HL-60 (cell line): ENCODE measurements at places on chromosomes 13 and 19.

DNA sequence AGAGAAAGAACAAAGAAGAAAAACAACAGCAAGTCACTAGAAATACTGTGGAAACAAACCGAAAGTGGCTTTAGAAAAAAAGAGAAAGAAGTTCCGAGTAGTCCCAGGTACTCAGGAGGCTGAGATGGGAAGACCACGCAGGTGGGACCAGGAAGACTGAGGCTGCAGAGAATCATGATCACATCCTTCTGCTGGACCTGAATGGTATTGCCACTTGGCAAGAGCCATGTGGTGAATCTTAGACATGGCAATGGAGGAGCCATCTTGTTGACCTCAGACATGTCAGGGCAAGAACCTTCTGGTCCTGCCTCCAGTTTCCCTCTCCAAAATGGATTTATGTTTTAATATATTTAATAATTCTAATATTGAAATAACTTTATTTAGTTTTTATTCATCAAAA, 37.4 kb upstream of the ZNF724 start:
- DNase-seq = no peak

GRCh38 chr19:50889638-50890037, 16.4 kb downstream of the KLK2 start:
- DNase-seq = no peak

- DNase-seq = peak; percentile 32
Measured at GRCh38 chr19:19445911-19446361, 40.5 kb downstream of the GATAD2A start.

GRCh38 chr19:33442706-33443105, 69.2 kb downstream of the CEBPG start:
- DNase-seq = no peak

GRCh38 chr19:49120325-49120683, 960 bp downstream of the PPFIA3 start:
- DNase-seq = no peak

DNA sequence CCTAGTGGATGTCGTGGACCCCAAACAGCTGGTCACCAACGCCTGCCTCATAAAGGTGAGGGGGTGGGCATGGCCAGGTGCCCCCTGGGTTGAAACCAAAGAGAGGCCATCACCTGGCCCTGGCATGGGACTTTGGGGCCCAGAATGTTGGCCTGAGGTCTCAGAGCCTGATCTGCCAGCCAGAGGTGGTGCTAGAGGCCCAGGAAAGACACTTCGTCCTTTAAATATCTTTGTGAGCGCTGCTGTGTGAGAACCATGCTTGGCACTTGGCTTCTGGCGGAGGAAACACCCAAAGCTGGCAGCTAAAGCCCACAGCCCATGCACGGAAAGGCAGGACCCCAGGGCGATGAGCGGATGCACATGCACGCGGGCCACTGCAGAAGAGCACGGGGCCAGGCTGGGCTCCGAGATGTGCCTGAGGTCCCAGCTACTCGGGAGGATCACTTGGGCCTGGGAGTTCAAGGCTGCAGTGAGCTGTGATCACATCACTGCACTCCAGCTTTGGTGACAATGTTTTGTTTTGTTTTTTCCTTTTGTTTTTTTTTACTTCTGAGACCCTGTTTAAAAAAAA, 4.3 kb upstream of the ADM5 start:
- DNase-seq = no peak

DNA sequence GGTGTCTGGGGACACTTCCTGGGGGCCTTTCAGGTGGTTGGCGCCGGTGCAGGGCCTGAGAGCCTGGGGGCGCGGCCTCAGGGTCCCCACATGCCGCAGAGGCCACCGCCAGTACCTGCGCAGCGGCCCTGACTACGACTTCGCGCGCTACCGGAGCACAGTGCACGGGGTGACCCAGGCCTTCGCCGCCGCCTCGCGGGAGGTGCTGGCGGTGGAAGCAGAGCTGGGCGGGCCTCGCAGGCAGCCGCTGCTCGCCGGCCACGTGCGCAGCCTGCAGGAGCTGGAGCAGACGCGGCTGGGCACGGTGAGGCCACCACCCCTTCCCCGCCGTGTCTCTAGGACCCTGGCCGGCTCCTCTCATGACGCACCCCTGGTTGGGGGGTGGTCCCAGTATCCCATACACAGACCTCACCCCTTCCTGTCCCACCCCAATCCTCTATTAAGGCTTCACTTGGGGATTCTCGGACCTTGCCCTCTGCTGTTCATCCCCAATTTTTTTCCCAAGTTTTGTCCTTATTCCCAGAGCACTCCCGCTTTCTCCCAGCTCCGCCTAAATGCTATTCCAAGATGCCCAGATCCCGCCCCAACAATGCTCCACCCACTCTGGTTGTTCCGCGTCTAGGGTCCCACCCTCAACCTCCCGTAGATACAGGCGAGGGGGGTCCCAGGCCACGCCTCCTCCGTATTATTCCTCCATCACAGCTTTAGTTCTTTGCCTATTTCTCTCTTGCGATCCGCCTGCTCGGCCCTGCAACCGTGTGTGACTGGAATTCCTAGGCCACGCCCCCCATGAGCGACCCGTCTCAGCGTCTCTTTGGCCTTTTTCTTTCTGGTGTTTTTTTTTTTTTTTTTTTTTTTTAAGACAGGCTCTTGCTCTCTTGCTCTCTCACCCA, 1.0 kb downstream of the REX1BD start:
- peak; percentile 74 for DNase-seq

- DNase-seq = no peak
Measured at GRCh38 chr13:34926508-34926907, 15.6 kb upstream of the NBEA start.

GRCh38 chr13:51684076-51684475, 99.8 kb downstream of the WDFY2 start:
- DNase-seq = no peak

- peak; percentile 88 for DNase-seq
Measured at GRCh38 chr19:10836479-10837330, 693 bp upstream of the TMED1 start.

DNA sequence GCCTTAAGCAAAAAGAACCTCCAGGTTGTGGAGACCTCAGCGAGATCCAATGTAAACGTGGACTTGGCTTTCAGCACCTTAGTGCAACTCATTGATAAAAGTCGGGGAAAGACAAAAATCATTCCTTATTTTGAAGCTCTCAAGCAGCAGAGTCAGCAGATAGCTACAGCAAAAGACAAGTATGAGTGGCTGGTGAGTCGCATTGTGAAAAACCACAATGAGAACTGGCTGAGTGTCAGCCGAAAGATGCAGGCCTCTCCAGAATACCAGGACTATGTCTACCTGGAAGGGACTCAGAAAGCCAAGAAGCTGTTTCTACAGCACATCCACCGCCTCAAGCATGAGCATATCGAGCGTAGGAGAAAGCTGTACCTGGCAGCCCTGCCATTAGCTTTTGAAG, 58.5 kb downstream of the ARHGAP35 start:
- no peak for DNase-seq

GRCh38 chr13:76885203-76886004, 801 bp downstream of the KCTD12 start:
- no peak for DNase-seq

DNA sequence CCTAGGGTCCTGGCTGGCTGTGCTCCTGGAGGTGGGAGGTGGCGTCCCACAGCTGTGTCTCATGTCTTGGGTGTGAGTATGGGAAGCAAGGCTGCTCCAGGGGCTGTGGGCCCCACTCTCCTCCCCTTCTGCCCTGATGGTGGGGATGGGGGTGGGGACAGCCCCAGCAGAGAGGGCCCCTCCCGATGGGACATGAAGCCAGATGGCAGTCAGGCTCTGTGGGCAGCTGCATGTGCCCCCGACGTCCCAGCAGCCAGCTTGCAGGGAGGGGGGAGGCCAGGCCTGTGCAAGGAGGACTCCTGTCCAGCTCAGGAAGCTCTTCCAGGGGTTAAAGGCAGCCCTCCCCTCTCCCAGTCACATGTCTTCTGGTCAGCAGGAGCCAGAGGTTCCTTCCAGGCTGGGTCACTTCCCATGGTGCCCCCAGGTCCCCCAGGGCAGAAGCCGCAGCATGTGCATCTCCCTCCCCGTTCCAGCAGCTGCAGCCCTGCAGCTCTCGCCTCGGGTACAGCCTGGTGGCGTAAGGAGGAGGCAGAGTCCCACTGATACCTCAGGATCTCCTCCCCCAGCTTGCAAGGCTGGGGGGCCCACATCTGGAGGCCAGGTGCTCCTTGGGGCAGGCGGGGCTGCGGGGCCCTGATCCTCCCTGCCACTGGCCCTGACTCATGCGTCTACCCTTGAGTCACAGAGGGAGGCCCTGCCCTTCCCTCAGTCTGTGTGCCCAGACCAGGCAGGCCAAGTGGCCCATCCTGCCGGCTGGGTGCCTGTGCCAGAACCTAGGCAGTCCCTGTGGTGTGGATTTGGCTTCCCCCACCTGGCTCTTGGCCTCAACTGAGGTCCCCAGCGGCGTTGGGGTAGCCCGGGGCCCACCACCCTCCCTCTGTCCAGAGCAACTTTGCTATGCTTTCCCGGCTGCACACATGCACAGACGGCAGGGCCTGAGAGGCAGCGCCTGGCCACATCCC, 13.0 kb downstream of the YIPF2 start:
- no peak for DNase-seq

DNA sequence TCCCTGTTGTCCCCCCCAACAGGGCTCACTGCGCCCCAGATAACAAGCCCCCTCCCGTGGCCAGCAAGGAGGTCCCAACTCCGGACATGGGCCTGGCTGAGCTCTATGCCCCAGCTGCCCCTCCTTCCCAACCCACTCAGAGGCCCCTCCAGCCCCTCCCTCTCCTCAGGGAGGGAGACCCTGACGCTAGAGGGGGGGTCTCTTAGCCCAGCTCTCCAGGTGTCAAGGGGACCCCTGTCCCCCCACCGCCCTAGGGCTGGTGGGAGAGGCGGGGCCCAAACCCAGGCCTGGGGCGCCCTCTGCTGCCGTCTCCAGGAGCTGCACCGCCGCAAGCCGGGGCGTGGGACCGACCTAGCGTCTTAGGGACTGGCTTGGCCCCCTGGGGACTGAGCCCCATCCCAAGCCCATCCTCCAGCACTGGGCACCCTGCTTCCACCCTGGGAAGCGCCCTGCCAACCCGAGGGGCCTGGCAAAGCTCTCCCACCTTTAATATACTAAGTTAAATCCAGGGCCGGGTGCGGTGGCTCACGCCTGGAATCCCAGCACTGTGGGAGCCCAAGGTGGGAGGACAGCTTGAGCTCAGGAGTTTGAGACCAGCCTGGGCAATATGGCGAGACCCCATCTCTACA, 1.4 kb downstream of the GRIN3B start:
- no peak for DNase-seq

DNA sequence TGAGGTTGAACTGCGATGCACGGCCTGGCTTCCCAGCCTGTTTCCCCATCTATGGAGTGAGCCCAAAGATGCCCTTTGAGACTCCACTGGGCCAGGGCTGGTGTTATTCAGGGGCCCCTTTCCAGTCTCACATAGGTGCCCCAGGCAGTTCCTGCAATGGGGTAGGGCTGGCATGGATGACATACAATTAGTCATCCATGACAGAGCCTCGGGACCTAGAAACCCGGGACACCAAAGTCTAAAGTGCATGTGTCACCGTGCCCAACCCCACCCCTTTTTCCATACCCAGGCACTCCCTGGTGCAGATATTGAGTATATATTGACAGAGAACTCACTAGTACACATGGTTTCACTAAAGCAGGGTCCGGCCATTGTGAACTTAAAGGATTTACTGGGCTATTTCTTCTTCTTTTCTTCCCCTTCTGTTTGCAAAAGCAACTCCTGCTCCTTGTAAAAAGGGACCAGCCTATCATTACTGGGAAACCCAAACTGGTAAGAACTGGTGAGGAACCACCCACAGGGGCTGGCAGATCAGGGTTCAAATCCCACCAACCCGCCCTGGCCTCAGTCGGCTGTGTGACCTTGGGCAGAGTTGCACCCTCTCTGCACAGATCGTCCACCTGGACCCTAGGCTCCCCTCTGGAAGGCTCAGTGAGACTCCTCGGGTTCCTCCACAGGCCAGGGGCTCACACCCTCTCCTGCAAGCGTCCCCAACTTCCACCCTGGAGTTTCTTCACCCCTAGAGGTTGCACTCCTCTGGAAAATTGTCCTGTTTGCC, 2.7 kb downstream of the B3GNT3 start:
- no peak for DNase-seq

DNA sequence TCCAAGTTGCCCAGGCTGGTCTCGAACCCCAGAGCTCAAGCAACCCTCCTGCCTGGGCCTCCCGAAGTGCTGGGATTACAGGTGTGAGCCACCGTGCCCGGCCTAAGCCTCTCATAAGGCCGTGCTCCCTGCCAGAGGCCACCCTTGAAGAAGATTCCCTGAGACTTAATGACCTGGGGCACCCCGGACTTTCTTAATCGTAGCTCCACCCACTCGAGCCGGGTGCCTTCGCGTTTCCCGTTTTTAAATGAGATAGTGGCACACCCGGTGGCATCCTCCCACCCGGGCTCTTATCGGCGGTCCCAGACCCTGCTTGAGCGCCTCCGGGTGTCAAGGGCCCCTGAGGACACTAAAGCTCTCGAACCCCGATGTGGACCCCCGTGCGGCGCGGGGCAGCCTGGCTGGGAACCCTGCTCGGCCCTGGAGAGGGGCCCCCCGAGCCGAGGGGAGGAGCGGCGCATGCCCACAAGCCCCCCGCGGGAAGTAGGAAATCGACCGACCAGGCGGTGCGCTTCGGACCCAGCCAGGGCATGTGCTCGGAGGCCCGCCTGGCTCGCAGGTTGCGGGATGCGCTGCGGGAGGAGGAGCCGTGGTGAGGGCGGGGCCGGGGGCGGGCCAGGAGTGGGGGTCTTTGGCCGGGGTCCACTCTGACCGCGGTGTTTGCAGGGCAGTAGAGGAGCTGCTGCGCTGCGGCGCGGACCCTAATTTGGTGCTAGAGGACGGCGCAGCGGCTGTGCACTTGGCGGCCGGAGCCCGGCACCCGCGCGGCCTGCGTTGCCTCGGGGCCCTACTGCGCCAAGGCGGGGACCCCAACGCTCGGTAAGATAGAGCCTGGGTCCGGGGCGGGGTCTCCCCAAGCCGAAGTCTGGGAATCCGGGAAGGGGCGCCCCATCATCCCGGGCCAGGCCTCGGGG, at the start of gene ANKLE1:
Gene ANKLE1 (plus strand): TSS at position 511 of the 914 bp plus-strand sequence. CDS start 20 bp downstream, at position 531.
- peak; percentile 77 for DNase-seq

DNA sequence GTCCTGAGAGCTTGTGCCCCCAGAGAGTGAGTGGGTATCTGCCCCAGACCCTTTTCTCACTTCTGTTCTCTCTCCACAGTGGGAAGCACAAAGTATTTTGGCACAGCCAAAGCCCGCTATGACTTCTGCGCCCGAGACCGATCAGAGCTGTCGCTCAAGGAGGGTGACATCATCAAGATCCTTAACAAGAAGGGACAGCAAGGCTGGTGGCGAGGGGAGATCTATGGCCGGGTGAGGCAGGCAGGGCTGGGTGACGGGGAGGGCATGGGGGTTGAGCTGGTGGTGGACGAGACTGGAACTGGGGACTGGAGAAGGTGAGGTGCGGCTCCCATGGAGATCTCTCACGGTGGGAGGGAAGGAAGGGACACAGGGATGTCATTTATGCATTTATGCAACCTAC, 33.5 kb upstream of the ADGRE1 start:
- no peak for DNase-seq

DNA sequence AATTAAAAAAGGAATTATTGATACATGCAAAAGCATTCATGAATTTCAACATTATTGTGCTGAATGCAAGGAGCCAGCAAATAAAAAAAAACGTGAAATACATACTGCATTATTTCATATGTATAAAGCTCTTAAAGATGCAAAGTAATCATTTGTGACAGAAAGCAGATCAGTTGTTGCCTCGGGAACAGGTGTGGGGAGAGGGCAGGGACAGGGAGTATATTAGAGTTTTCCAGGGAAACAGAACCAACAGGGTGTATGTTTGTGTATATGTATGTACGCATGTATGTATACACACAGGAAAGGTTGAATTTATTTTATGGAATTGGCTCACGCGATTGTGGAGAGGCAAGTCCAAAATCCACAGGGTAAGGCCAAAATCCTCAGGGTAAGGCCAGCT, 502.9 kb upstream of the ARGLU1 start:
- no peak for DNase-seq

GRCh38 chr19:45798995-45799517, 6.4 kb upstream of the DMWD start:
- peak; percentile 30 for DNase-seq
